ENCODE measurements at places on chromosomes 5 and 9.

- DNase-seq = peak; percentile 83
Measured at GRCh38 chr5:95846554-95847260, 24.2 kb upstream of the GLRX start.

- DNase-seq = no peak
Measured at GRCh38 chr5:166772770-166773169, 1518.7 kb upstream of the WWC1 start.

DNA sequence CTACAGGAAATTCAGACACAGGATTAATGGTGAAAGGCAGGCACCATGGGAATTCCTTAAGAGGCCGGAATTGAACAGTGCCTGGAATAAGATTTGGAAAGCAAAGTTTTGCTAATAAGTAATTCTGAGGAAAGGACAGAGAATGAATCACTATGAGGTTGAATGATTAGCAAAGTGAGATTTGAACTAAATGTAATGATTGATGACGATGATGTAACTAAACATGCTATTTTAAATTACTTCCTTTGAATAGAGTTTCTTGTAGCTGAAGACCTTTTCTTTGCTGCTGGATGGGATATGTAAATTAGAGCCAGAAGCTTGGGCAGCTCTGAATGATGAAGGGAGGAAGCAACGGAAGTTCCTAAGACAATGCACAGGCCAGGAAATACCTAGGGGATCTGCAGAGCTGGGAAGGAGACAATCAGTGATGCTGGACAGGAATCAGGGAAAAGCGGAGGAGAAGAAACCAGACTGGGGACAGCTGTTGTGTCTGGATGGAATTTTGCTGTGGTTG, 482.0 kb downstream of the PSAT1 start:
- no peak for DNase-seq

- no peak for DNase-seq
Measured at GRCh38 chr5:911601-912000, 18.9 kb downstream of the TRIP13 start.

DNA sequence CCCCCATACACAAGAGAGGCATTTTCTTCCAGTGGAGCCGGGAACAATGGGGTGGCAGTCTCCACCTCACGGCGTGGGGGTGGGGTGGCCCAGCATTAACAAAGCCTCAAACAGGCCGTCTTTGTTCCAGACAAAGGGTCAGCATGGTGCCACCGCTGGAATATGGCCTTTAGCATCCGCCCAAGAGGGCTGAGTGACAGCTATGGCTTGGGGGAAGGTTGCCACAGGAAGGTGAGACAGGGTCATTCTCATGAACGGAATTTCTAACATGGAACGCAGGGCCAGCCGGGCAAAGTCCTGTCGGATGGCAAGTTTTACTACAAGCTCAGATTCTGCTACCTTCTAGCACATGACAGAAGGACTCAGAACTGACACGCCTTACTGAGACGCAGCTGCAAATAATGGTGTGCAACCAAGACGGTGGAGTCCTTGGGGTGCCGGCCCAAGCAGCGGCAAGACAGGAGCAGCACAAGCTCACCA, 64.0 kb downstream of the OTULIN start:
- DNase-seq = peak; percentile 84

GRCh38 chr5:137481596-137481995, 17.5 kb downstream of the SPOCK1 start:
- DNase-seq = no peak

DNA sequence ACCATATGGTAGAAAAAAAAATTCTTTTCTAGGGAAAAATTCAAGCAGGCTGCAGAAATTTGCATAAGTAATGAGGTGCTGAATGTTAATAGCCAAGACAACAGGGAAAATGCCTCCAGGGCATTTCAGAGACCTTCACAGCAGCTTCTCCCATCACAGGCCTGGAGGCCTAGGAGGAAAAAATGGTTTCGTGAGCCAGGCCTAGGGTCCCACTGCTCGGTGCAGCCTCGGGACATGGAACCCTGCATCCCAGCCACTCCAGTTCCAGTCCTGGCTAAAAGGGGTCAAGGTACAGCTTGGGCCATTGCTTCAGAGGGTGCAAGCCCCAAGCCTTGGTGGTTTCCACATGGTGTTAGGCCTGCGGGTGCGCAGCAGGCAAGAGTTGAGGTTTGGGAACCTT, 436.0 kb upstream of the SMC2 start:
- no peak for DNase-seq

DNA sequence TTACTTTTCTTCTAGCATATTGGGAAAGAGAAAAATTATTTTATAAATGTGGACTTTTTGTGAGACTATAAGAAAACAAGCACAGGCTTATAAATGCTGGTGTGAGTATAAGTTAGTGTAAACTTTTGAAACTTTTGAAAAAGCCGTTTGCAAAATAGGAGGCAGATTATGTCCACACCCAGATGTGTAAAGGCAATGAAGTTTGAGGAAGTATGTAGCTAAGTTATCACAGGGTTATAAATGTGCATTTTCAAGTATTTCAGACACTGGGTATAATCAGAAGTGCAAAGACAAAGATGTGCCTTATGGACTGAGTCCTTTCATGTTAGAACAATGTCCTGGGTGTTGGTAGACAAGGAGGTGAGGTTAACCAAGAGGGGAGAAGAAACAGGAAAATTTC, 85.5 kb downstream of the ANXA1 start:
- DNase-seq = no peak

DNA sequence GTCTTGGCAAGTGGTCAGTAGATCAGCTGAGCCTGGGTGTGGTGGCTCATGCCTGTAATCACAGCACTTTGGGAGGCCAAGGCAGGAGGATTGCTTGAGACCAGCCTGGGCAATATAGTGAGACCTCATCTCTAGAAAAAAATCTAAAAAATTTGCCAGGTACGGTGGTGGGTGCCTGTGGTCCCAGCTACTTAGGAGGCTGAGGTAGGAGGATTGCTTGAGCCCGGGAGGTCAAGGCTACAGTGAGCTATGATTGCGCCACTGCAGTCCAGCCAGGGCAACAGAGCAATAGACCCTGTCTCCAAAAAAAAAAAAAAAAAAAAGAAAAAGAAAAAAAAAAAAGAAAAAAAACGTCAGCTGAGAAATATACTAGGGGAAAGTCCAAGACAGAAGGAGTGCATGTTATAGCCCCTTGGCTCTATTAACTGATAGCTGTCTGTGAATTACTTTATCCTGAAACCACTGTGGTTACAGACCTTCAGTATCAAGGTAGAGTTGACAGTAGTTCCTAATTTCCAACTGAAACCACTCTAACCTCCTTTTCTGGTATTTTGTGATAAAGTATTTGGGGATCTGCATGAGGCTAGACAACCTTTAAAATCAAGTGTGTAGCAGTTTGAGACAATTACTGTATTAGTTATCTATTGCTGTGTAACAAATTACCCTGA, 2.3 kb upstream of the INIP start:
- DNase-seq = no peak

- peak; percentile 96 for DNase-seq
Measured at GRCh38 chr9:87725900-87726709, at the start of gene CTSL. TSS of gene CTSL (plus strand) at chr9:87726119. CDS start at chr9:87727604, 1,485 bp downstream.

Data from midbrain (tissue), 1 donor.